Stimulated activated CD4-positive, alpha-beta T cell treated with anti-CD3 and anti-CD28 coated beads, Interleukin-1b, Interleukin-23, amount 100 ng/mL, for 24 hours (primary cell): ENCODE measurements at places on chromosomes 6 and 20.

DNA sequence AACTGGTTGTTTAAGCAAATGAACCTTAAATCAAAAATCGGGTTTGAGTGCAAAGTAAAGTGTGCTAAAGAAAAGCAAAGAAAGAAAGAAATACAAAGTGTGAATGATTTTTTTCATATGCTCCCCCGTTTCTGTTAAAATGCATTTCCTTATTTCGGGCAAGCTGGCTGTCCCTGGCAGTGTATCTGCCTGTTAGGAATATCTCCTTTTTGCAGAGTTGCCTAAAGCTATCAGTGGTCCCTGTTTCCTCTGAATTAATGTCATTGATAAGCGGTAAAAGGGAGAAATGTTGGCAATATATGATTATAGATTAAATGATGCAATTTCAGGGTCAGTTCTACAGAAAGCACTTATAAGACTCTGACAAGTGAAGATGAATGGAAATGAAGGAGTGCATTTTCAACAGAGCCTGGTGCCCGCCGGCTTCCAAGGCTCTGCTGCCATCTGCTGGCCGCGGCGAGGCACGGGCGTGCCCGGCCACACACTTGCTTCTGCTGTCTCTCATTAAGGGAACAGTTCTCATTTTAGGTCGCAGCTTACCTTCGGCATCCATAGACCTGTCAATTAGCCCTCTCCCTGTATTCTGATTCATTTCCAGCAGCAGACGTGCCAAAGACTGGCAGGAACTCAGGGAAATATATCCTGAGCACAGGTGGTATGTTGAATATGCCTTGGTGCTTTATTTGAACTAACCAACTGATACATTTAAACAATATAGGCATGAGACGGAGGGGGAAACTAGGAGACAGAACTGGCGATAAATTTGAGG is 381.9 kb downstream of the C6orf118 start:
- DNase-seq, result peak; percentile 33

DNA sequence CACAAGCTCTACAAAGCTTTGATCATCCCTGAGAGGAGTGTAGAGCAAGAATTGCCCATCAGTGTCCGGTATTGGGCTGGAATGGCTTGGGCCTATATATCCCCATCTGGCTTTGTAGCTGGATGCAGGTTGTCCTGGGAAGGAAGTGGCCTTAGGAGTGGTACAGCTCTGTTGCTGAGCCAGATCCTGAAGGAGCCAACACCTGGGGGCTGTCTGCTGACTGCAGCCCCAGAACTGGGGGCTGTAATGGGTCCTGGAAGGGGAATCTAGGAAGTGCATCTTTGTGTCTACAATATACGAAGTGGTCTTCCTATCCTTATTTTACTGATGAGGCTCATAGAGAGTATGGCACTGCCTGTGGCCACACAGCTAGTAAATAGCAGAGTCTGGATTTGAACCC is 145.9 kb downstream of the CDC5L start:
- no peak for DNase-seq

GRCh38 chr6:77324866-77325265 is 138.4 kb downstream of the HTR1B start:
- no peak for DNase-seq

DNA sequence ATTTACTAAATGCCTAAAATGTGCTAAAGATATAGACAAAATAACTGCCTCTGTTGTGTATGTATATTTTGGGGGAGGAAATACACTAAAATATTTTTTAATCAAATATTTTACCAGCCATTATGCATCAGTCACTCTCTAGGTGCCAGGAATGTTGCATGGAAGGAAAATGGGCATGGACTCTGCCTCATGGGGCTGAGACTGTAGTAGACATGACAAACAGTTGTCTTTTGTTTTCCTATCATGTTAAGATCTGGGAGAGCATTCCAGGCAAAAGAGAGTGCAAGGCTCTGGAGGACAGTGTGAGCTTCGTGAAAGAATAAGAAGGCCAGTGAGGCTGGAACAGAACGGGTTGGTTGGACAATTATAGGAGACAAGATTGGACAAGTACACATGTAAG is 26.5 kb downstream of the HLA-DOB start:
- DNase-seq, result no peak

GRCh38 chr6:89977808-89978748 is 83.8 kb downstream of the GJA10 start:
- DNase-seq, result no peak

GRCh38 chr6:148711833-148712654 is 34.8 kb upstream of the UST start:
- DNase-seq, result no peak

GRCh38 chr6:10417681-10418104 is 2.8 kb upstream of the TFAP2A start:
- no peak for DNase-seq

GRCh38 chr6:17964633-17965032 is 22.8 kb downstream of the KIF13A start:
- no peak for DNase-seq

- DNase-seq, result no peak
Observed at GRCh38 chr6:24961852-24962251, 26.1 kb upstream of the RIPOR2 start.

- no peak for DNase-seq
Observed at GRCh38 chr20:44646641-44647274, 4.7 kb downstream of the ADA start.

- DNase-seq, result no peak
Observed at GRCh38 chr6:139378882-139379341, 4.5 kb upstream of the CITED2 start.

GRCh38 chr20:36461600-36462439 is 79.5 kb upstream of the MYL9 start:
- DNase-seq, result no peak

DNA sequence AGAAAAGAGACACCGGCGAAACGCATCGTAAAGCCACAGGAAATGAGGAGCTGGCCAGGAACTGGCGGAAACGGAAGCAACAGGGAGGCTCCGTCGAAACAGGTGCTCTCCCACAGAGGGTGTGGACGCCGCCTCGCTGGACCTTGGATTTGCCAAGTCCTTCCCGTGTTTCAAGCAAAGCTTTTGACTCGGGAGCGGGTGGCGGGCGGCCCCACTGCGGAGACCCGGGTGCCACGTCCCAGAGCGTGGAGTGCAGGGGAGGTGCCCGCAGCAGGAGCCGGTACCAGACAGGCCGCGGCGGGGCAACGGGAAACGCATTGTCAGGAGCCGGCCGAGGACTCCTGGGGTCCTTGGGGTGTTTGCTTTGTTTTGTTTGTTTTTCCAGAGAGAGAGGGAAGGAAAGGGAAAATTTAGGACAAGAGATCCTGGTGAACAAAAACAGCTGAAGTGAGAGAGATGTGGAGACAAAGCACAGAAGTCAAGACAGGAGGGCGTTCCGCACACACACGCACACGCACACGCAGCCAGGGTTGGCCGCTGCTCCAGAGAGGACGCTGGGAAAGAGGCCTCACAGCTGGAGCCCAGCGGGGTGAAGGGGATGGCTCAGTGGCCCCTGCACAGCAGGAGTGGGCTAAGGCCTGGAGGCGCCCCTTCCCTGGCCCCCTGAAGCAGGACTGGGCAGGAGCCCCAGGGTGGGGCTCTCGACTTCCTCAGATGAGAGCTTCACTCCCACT is 50.9 kb upstream of the CHRNA4 start:
- no peak for DNase-seq

GRCh38 chr20:4366076-4366475 is 350.7 kb upstream of the RNF24 start:
- no peak for DNase-seq

GRCh38 chr6:95917034-95917433 is 98.7 kb upstream of the FUT9 start:
- DNase-seq, result no peak

GRCh38 chr6:93523365-93523764 is 104.0 kb upstream of the EPHA7 start:
- DNase-seq, result no peak

GRCh38 chr20:13424174-13424833 is 203.2 kb downstream of the ISM1 start:
- DNase-seq, result no peak

DNA sequence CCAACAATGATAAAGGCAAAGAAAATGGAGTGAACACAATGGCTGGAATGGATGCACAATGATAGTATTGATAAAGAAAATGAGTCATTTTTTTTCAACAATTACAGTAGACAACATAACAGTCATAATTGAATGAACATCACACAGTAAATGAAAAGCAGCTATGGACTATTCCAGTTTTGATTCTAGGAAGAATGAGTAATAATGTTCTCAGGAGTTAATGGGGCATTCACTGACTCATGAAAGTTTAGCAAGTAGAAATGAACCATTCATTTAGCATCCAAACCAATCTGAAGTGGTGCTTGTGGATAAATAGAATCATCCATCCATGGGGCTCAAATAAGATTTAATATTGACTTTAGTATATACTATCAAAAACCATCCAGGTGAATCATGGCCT is 1029.5 kb upstream of the GJE1 start:
- DNase-seq, result no peak

DNA sequence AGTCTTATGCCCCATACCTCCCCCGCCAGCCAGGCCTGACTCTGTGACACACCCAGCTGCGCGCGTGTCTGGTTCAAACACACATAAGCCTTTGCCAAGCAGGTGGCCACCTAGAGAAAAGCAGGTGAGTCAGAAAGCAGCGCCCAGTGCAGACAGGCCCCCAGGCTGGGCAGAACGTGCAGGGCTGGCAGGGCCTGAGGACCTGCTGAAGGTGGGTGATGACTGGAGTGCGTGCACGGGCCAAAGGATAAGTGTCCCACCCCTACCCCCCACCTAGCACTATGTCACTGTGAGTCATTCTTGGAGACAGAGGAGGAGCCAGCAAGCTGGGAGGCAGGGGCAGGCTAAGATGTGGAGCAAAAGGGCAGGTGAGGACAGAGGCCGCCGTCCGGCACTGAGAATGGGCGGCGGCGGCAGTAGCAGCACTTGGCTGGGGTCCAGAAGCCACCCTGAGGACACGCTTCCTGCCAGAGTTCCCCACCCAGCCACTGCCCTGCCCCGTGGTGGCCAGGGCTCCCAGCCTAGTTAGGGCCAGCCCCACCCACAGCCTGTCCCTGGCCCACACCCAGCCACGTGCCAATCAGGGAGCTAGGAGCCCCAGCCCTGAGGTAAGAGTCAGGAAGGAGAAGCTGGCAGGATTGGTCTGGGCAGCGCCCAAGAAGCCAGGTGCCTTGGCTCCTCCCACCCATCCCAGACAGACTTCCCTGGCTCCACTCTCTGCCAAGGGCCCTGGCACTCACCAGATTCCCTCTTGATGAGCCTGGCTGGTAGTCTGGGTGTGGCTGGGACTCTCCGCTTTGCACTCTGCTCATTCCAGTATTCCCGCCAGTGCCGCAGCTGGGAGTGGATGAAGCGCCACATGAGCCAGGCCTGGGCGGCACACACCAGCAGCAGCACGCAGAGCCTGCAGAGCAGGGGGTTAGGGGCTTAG is 72.7 kb downstream of the TRAM2 start:
- no peak for DNase-seq

GRCh38 chr6:98215531-98215930 is 618.8 kb upstream of the POU3F2 start:
- DNase-seq, result no peak

DNA sequence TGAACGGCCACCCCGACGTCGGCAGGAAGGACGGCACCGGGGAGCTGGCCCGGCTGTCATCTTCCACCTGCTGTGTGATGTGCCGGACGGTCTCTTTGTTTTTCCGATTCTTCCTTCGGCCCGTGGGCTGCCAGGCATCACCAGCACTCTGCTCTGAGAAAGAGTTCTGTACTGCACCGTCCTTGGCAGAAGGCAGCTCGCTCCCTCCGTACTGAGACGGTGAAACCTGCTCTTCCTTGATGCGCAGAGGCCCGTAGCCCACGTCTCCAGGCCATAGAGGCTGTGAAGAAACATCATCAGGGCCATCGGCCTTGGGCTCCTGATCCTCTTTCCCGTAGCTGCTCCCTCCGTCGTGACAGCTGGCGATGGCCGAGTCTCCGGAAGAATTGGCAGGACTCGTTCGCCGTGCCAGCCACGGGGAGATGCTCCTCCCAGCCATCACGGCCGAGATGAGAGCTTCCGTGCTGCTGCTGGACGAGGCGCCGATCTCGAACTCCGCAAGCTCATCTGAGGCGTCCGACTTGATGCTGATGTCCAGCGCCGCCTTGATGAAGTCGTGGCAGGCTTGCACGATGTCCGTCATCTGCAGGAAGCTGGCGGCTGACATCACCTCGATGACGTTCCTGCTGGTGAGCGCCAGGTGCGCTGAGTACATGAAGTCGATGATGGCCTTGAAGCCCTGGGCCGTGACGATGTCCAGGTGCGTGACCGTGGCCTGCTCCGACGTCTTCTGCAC is 41.1 kb downstream of the ZBTB46 start:
- DNase-seq, result no peak

DNA sequence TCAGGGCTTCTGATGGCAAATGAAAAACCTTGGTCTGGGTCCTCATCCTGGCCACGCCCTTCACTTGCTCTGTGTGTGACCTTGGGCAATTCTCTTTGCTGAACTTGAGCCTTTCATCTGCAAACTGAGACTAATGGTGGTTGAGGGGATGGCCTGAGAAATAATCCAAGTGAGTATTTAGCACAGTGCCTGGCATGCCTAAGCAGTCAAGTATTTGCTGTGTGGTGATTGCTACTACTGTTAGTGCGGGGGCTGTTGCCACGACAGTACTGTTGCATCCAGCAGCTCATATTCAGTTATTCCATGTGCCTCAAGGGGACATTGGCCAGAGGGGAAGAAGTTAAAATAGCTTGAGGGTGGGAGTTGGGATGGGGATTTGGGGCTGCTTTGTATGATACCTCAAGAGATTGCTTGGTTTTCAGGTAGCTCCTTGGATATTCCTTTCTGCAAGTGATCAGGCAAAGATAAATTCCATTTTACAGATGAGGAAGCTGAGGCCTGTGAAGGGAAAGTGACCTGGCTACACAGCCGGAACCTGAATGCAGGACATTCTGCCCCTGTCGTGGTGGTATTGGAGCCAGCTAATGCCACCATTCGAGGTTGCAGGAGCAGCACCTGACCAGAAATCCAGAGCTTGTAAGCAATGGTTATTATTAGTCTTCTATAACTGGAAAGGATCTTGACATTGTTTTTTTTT is 45.1 kb upstream of the EPB41L1 start:
- no peak for DNase-seq

GRCh38 chr6:100078509-100078908 is 84.5 kb upstream of the MCHR2 start:
- DNase-seq, result no peak

- no peak for DNase-seq
Observed at GRCh38 chr6:136093835-136094234, 156.3 kb downstream of the MTFR2 start.

GRCh38 chr6:33314515-33314942 is 651 bp upstream of the TAPBP start:
- no peak for DNase-seq

DNA sequence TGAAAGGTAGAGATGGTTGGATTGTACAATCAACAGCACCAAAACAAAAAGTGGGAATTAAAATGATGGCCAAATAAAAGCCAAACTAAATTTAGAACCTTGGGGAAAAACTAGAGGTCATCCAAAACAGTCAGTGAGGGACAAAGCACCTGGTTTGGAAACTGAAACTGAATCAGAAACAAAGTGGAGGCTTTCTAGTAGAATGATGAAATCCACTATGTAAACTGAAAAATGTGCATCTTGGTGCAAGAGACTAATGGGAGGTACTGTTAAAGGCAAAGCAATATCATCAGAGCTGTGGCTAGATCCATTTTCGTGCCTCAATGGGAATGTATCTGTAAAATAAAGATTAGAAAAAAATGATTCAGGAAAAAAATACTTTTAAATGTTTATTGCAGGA is 380.0 kb upstream of the GJE1 start:
- DNase-seq, result no peak

GRCh38 chr20:44087857-44088120 is 99.2 kb downstream of the JPH2 start:
- no peak for DNase-seq
